ENCODE measurements at places on chromosomes 16 and 17. TPM values are rescaled to one million over a fixed set of nuclear protein-coding genes. Genes with fewer than 3 reads are reported as not detected.
A peak's percentile ranks its signal among the peaks of the same experiment; 100 is the strongest.

Gene KRTAP16-1
- not detected for total RNA-seq

Gene HBZ
- total RNA-seq, result 0.93 TPM

DNA sequence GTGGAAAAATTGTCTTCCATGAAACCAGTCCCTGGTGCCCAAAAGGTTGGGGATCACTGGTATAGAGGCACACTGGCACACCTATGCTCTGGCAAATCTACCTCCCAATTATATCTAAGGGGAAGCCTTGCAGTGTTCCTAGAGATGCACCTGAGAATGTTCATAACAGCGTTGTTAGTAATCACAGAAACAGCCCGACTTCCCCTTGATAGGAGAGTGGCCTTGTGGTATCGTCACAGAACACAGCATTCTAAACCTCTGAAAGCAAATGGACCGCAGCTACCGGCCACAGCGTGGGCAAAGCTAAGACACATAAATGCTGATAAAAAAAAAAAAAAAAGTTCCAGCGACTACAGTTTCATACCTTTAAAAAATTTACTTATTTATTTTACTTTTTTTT, 39.1 kb upstream of the ADGRG1 start:
- no peak overlapping the region for H3K27ac ChIP-seq
- H3K27me3 ChIP-seq, result peaks cover 2% of the 10 kb centered on the region
- H3K36me3 ChIP-seq, result no peaks in the 10 kb centered on the region
- H3K4me1 ChIP-seq, result peaks cover 8% of the 10 kb centered on the region
- no peak overlapping the region for H3K4me3 ChIP-seq
- DNase-seq, result no peak

DNA sequence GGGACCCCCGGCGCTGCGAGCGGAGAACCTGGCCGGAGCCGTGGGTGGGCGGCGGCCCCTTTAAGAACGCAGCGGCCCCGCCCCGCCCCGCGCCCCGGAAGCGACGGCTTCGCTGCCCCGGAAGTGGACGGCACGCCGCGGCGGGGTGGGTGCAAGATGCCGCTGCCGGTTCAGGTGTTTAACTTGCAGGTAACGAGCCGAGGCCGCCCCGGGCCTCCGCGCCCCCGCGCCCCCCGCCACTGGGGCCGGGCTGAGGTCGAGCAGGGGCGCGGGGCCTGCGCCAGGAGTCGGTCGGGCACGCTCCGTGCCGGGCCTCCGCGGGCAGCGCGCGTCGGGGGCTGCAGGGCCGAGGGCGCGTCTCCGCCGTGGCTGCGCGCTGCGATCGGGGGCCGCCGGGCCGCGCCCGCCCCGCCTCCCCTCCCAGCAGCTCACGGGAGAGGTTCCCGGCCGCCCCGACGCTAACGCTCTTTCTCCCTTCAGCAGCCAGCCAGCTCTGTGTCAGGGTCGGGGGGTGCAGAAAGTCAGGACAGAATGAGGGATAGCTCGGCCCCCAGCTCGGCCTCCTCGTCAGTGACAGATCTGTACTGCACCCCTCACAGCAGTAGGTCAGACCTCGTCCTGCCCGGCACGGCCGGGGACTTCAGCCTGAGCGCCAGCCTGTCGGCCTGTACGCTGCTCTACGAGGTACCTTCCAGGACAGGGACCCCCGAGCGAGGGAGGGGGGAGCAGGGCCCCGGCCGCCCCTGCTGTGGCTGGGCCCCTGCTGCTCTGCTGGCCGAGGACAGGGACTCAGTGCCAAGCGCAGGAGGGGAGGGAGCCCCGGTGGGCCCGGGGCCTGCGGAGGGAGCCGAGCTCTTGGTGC, at the start of the genes GPS1 and RFNG:
GPS1 (plus strand) TSS at position 123 of the 862 bp plus-strand sequence; CDS start at position 157, 34 bp downstream.
RFNG (minus strand) TSS at position 36 of the 862 bp plus-strand sequence. CDS start 45 bp downstream, outside the sequence.
- H3K27ac ChIP-seq, result no peak within 1 kb of the TSS
- peaks cover 73% of the 10 kb centered on the region for H3K36me3 ChIP-seq
- peak within 1 kb of the TSS; percentile 68 for H3K4me3 ChIP-seq
- no peaks in the 10 kb centered on the region for H3K27me3 ChIP-seq
- DNase-seq, result peak; percentile 85
- H3K4me1 ChIP-seq, result peaks cover 25% of the 10 kb centered on the region

Data from muscle of leg (tissue), 16 donors.